ENCODE measurements at places on chromosomes 6 and 20. TPM values are rescaled to one million over a fixed set of nuclear protein-coding genes. Genes with fewer than 3 reads are reported as not detected.

GRCh38 chr20:11091511-11091910, 417.7 kb upstream of the JAG1 start:
- no peak for DNase-seq

DNA sequence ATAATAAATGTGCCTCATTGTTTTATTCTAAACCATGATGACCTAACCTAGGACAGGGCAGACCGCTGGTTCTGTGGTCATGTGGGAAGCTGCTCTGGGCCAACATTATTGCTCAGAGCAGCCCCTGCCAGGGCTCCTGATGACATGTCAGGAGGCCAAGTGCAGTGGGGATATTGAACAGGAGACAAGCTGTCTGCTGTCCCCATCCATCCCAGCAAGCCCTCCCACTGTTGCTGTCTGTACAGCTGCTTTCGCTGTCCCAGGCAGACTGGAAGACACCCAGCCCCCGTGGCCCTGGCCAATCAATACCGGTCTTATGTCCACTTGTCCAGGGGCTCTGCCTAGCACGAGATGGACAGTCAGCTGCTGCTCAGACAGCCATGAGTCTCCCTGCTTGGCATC, 43.2 kb upstream of the FNDC1 start:
- no peak for DNase-seq

GRCh38 chr6:66605011-66605410, 898.0 kb upstream of the EYS start:
- DNase-seq: no peak

DNA sequence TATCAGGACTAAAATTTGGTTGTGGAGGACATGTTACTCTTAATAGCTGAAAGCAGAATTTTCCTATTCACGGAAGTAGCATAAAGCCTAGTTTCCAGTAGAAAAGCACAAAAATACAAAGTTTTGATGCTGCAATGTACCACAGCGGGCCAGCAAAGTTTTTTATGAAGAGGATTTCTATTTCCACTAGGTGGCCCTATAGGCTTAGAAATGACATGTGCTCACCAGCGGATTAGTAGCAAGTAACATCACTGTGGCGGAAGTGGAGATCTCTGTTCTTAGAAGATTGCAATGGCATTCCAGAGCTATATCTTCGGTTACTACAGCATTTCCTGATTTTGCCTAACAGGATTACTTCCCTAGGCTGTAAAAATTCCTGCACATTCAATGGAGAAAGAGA, 1219.0 kb upstream of the EYS start:
- no peak for DNase-seq

GRCh38 chr6:36053878-36054277, 26.3 kb downstream of the MAPK14 start:
- DNase-seq: no peak

DNA sequence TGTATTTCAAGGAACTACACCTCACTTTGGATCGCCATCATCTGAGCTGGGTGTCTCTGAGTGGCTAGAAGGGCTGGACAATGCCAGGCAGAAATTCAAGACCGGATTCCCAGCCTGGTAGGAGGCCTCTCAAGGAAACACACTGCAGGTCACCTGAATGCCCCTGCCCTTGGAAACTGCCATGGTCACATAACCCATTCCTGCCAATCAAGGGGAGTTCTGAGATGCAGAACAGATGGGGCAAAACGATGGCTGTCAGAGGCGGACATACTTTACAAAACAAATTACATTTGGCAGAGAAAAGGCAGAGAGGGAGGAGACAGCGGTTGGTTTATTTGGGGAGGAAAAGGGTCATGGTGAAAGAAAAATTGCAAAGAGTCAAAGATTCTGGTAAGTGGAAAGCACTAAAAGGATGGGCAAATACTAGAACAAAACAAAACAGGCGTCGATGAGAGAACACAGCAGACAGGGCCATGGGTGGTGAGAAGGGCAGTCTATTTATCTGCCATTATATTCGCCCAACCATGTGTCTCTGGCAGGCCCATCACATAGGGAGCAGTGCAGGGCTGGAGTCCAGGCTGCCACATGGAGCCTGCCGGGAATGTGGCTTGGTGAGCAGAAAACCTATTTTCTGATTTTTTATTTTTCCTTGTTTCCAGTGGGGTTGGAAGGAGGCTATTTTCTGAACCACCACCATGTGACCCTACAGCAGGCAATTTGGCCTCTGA, 13.5 kb downstream of the BEND3 start:
- DNase-seq: no peak

GRCh38 chr20:20603339-20603990, 109.0 kb downstream of the RALGAPA2 start:
- DNase-seq: no peak

DNA sequence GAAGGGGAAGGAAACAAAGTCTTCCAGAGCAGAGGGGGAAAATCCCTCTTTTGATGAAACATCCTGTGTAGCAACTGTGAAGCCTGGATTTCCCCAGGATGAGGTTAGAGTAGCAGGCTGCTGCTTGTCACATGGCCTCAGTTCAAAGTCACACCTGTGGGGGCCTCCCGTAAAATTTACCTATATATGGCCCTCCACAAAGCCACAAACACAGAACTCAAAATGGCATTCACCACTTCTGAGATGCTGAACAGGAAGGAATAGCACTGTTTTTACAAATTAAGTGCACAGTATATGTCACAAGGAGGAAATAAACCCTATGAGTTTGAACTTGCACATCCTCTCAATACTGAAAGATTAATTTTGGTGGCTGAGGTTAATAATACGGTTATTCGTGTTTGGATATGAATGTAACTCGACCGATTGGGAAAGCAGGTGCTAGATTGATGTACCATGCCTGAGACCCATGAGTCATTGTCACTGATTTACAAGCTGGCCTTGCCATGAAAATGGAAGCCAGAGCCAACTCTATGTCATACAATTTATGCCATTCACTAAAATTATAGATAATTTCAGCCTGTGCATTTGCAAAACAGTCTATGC, 70.6 kb downstream of the SGK1 start:
- DNase-seq: no peak

- DNase-seq: no peak
Observed at GRCh38 chr6:135230711-135231468, 49.8 kb downstream of the MYB start.

GRCh38 chr6:37916675-37917074, 97.1 kb downstream of the ZFAND3 start:
- no peak for DNase-seq

- DNase-seq: no peak
Observed at GRCh38 chr6:40383348-40384115, 203.6 kb downstream of the LRFN2 start.

- DNase-seq: no peak
Observed at GRCh38 chr20:24814556-24815195, 134.4 kb upstream of the CST7 start.

DNA sequence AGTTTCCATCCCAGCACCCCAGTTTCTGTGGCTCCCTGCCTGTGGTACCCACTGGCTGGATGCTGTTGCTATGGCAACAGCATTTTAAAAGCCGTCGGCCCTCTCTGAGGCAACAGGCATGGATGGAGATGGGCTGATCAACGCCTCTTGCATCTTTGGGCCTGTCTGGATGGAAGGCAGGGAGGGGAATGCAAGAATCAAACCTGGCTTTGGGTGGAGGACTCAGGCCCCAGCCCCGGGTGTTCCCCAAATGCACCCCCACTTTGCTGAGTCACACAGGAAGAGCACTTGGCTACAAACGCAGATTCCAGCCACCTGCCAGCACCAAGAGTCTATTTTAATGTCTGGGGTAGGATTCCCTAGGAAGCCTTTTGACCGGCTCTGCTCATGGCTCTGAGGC, 45.7 kb upstream of the TGM2 start:
- DNase-seq: no peak

DNA sequence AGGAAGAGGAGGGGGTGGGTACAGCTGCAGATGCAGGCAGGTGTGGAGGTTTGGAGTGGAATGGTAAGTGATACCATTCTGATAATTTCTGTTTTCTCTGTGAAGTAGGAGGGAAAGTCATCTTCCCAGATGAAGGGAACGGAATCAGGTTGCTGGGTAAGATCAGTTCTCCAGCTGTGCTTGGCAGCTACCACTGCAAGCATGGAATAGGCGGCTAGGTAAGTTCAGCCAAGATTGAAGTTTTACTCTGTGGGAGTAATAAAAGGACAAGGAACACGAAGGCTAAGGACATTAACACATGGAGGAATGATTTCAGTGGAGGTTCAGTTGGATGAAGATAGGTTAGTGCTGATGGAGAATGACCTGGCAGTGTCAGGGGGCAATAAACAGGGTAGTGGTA, 128.3 kb downstream of the CARMIL1 start:
- no peak for DNase-seq

DNA sequence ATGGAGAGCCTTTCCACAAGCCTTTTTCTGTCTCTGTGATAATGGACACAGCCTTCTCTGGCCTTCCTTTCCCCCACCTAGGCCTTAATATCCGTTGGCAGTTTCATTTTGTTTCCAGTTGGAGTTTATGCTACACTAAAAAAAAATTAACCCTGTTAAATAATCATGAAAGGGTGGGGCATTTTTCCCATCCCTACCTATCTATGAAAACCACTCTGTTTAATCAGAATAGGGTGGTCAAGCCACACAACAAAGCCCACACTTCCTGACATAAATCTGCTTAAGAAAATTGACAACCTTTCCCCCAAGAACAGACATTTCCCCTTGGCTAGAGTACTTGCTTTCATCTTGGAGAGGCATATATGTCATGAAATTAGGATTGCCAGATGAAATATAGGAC, 14.2 kb downstream of the TXLNB start:
- no peak for DNase-seq

Gene ULBP3
- total RNA-seq: 3.9 TPM

Gene PROKR2
- total RNA-seq: not detected

Gene SAMD3
- 2.6 TPM for total RNA-seq

Gene HTR1B
- total RNA-seq: 0.10 TPM

Gene ZNF831
- total RNA-seq: 0.20 TPM

Gene LY6G6F
- not detected for total RNA-seq

Gene LAMA5
- total RNA-seq: 44.2 TPM

Gene CLDN20
- 0.30 TPM for total RNA-seq

Gene LRRC73
- total RNA-seq: 0.20 TPM
